Jurkat, Clone E6-1 (cell line): ENCODE measurements at places on chromosomes 7 and 10.

DNA sequence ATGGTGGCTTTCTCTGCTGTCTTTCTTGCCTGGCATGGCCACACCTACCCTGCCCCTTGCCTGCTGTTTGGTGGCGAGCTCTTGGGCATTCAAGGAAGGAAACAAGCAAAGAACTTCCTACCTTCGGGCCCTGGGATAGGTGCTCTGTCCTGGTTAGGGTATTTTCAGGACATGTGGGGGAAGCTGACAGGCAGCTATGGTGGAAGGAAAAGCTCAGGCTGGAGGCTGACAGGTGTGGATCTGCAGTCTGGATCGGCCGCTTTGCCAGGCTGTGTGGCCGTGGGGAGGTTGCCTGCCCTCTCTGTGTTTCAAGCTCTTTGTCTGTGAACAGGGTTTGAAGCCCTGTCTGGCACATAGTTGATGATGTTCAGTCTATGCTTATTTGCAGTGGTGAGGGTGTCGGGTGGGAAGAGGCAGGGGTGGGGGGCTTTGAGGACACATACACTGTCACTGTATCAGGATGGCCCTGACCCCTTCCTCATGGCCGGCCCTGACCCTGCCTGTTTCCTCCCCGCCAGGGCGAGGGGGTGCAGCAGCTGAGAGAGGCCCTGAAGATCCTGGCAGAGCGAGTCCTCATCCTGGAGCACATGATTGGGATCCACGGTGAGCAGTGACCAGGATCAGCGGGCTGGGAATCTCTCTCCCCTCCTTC lies 73.7 kb downstream of the MYL10 start:
- no peak for DNase-seq

DNA sequence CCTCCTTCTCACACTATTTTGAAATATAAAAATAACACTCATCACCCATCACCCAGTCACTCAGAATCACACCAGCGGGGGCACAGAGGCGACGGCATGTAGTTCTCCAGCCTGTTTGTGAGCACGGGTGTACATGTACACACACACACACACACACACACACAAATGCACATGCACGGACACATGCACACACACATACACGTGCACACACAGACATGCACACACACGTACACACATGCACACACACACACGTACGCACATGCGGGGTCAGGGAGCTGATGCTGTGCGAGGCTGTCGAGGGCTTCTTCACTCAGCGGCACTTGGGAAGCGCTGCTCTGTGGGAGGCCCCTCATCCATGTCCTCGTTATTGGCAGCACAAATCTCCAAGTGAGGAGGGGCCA lies 178.8 kb downstream of the ELFN1 start:
- no peak for DNase-seq

DNA sequence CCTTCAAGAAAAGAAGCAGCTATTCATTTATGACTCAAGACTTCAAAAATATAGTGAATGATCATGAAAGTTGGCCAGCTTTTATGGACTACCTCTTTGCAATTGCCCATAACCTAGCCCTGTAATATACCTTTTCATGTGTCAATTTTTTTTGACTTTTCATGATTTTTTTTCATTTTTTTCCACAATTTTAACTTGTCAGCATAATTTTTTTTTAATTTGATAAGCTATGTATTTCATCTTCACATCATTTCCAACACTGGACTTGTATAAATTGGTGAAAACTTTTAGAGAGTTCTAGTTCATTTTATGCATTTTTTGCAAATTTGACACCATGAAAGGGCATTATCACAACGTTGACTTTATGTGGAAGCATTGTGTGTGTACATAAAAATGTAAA lies 220.8 kb upstream of the NFE2L3 start:
- no peak for DNase-seq

- no peak for DNase-seq
Observed at GRCh38 chr10:28681291-28681763, 4.0 kb downstream of the BAMBI start.

DNA sequence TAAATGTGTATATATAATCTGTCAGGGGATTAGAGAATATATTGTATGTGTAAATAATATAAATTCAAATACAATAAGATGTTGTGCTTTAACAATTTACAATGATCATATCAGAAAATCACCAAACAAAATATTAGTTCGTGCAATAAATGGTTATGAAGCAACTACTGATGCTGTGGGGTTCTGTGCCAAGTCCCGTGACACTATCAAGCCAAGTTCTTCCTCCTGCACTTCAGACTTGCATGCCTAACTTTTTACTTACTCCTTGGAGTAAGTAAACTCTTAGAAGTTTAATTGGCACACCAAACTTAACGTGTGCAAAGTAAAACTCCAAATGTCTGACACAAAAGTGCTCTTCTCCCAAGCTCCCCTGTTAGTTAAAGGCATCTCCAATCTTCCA lies 26.5 kb upstream of the TMEM254 start:
- DNase-seq = no peak

DNA sequence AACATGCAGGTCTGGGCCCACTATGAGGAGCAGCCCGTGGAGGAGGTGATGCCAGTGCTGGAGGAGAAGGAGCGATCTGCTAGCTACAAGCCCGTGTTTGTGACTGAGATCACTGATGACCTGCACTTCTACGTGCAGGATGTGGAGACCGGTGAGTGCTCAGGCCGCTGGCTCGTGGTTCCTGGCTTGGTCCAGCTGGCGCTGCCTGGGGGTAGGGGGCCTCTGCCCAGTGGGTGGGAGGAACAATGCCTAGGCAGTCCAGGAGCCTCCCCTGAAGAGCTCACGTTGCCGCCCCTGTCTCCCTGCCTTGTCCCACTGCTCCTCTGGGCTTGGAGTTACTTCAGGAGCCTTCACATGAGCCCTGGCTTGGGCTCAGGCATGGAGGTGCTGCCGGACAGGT lies 50.1 kb upstream of the LRRC4 start:
- DNase-seq = no peak

DNA sequence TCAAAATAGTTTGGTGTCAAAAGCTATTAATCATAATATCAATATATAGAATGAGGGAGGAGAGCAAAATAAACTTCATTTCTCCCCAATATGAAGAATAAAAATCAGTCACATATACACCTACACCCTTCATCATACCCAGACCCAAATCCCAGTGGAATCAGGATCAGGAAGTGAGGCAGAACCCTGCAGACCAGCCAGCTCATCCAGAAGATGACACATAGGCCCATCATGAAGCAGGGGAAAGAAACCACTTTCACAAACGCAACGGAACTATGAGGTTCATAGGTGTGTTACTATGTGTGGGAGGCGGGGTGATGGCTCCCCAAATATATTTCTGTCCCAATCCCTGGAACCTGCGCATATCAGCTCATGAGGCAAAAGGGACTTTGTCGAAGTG lies 89.0 kb downstream of the RSU1 start:
- no peak for DNase-seq
